ENCODE measurements at places on chromosomes 6 and 20.

DNA sequence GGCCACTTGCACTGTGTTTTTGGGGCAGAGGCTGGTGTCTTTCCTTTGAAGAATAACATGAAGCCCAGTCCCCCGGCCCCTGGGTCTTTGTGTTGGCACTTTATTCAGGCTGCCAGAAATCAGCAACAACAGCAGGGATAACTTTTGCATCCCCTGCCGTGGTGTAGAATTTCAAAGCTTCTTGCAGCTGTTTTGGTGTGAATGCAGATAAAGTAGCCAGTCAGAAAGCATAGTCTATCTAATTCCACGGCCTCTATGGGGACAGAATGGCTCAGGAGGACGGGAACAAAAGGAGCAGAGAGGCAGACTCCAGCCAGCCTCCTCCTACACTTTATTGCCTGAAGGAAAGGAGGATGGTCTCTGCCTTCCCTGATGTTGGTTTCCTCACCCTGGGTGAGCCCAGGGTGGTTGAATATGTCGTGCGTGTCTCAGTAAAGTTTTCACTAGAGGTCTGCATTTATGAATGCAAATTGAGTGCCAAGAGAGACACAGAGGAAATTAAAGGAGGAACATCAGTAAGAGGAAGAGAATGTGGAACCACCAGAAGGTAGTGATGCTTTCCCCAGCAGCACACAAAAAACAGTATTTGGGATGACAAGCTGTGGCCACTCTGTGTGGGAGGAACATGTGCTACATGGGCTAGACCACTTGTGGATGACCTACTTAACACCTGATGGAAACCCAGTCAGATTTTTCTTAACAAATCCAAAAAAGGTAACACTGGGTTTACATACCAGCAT lies 125.9 kb upstream of the TRAF3IP2 start:
- no peak for DNase-seq

- no peak for DNase-seq
These were observed 131.8 kb downstream of the NFATC2 start for GRCh38 chr20:51410586-51411325.

DNA sequence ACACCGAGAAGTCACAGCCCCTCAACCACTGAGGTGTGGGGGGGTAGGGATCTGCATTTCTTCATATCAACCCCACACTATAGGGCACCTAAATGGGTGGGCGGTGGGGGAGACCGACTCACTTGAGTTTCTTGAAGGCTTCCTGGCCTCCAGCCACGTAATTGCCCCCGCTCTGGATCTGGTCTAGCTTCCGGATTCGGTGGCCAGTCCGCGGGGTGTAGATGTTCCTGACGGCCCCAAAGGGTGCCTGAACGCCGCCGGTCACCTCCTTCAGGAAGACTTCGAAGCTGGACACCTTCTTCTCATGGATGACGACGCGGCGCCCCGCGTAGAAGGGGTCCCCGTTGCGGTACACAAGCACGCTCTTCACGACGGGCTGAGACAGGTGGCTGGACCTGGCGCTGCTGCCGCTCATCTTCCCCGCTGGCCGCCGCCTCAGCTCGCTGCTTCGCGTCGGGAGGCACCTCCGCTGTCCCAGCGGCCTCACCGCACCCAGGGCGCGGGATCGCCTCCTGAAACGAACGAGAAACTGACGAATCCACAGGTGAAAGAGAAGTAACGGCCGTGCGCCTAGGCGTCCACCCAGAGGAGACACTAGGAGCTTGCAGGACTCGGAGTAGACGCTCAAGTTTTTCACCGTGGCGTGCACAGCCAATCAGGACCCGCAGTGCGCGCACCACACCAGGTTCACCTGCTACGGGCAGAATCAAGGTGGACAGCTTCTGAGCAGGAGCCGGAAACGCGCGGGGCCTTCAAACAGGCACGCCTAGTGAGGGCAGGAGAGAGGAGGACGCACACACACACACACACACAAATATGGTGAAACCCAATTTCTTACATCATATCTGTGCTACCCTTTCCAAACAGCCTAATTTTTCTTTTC lies at the start of gene DCDC2:
Gene DCDC2 (minus strand): TSS at position 724 of the 883 bp plus-strand sequence. CDS start 309 bp downstream, at position 415.
- DNase-seq: peak; percentile 22

DNA sequence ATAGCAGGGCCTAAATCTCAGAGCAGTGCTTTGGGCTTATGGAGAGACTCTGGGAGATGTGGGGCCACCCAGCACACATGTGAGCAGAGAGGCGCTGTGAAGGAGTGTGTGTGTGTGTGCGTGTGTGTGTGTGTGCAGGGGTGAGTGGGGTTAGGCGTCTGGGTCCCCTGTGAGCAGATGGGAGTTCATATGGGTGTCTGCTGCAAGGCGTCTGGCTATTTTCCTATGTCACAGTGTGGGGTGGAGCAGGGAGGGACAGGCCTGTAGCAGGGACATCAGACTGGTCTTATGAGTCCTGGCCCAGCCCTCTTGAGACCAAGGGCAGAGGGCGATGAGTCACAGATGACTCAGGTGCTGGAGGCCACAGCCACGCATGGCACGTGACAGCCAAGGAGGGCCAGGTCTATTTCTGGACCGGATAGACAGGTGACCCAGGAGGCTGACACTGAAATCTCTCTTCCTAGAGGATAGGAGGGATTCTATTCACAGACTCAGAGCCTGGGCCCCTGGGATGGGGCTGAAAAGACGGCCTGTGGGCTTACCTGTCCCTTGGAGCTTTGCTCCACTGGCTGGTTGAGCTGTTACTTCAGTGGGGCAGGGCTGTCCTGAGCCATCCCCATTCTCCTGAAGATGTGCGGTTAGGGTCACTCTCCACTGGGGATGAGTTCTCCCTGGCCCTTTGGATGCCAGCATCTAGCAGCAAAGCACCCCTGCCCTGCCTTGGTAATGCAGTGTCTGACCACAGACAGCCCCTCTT lies 28.9 kb downstream of the VEGFA start:
- DNase-seq: no peak

- DNase-seq: no peak
These were observed 121.6 kb downstream of the CD164 start for GRCh38 chr6:109260701-109261100.

DNA sequence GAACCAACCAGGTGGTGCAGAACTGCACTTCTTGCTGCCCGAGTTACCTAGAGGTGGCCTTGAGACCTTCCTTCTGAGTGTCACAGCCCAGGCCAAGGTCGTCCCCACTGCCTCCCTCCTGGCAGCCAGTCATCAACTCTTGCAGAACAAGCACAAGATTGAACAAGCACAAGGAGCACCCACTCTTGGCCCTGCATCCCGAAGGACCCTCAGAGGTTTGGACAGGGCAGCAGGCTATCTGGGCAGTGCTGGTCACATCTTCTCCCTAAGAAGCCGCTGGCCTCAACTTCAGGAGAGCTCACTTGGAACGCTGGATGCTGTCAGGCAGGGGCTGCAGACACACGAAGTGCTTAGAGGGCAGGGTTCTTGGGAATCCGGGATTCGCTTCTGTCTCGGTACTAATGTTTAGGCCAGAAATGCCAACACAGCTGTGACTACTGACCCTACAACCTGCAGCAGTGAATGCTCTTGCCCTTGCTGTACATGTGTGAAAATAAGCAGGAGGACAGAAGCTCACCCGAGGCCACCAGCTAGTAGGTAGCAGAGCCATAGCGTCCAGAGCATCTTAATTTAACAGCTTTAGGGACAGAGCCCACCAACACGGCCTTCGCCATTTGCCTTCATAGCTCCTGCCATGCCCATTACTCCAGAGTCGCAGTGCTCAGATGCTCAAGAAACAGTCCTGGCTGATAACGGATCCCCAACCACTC lies 4.0 kb upstream of the ACSS1 start:
- no peak for DNase-seq

- DNase-seq: no peak
These were observed 288.7 kb upstream of the CDYL start for GRCh38 chr6:4487538-4487937.

GRCh38 chr20:48489656-48490055 lies 338.1 kb downstream of the PREX1 start:
- DNase-seq: no peak
